Sigmoid colon (tissue), 7 donors: ENCODE measurements at places on chromosomes 16 and 17. TPM values are rescaled to one million over a fixed set of nuclear protein-coding genes. Genes with fewer than 3 reads are reported as not detected.

SLC35G6 gene
- not detected for total RNA-seq

RNF43 gene
- total RNA-seq = 0.33 TPM

GHDC gene
- 45.4 TPM for total RNA-seq

DNA sequence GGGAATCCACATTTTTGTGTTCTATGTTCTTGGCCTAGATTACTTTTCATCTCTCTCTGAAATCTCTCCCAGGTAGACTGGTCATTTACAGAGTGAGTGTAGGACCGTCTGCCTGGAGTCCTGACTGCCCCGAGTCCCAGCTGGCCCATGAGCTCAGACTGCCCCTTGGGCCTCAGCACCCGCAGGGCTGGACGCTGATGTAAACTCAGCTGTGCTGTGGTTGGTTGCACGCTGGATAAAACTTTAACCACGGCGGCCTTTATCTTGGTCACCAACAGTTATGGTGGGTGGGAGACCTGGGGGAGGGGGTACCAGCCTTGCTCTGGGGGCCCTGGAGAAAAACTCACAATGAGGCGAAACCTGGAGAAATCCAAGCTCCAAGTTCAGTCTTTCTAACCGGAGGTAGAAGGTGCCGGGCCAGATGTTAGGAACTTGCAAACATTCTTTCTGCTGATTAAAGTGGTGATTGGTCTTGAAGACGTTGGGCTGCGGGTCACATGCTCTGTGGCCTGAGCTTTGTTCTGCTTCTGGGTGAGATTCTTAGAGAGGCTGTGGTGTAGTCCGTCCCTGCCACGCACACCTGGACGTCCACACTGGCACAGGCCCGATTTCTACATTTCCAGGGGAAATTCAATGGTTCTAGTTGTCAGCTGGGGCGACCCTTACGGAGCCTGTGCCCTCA is 6.9 kb downstream of the METRNL start:
- no peak for DNase-seq

DNA sequence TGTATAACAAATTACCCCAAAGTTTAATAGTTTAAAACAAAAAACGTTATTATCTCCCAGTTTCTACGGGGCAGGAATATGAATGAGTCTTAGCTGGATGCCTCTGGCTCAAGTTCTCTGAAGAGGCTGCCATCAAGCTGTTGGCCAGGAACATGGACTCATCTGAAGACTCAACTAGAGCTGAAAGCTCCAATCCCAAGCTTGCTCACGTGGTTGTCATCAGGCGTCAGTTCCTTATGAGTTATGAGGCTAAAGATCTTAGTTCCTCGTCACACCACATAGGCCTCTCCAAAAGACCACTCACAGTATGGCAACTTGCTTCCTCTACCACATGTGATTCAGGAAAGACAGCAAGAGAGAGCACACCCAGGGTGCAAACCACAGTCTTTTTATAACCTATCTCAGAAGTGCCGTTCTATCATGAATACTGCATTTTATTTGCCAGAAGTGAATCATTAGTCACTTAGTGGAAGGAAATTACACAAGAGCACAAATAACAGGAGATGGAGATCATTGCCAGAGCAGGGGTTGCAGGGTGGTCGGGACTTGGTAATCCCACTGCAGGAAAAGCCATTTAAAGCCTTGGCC is 48.7 kb upstream of the NLK start:
- DNase-seq = no peak

- DNase-seq = peak; percentile 35
These were observed 3.7 kb upstream of the DNASE1 start for GRCh38 chr16:3650631-3651265.

GRCh38 chr17:66347661-66348514 is 45.5 kb downstream of the PRKCA start:
- no peak for DNase-seq

GRCh38 chr17:33560165-33560564 is 267.1 kb upstream of the ASIC2 start:
- DNase-seq = no peak

GRCh38 chr16:70665806-70666735 is 19.7 kb downstream of the IL34 start:
- peak; percentile 64 for DNase-seq

DNA sequence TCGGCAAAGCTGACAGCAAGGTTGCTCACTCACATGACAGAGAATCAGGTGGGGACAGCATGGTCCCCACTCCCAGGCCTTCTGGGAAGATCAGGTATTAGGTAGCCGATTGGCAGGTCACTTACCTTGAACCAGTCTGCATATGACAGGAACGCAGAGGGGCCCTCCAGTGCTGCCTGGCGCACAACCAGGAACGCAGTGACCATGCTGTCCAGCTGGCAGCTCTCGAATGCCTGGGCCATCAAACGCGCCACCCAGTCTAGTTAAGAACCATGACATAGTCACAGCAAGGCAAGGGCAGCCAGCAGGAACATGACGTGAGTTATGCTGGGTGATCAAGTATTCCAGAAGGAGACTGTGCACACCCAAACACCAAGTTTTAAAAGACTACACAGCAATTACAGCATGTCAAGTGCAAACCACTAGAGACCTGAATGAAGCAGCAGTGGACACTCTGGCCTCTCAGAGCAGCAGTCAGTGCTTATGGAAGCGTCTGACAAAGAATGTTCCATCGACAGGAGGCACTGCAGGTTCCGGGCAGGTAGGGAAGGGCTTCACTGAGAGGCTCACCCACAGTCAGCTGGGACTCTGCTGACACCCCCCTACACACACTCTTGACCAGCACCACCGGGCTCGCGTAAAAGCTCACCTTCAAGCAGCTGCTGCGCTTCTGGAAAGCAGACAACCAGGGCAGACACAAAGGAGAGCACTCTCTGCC is 25.0 kb downstream of the FANCA start:
- DNase-seq = no peak

GRCh38 chr16:68917541-68917940 is 74.2 kb downstream of the TANGO6 start:
- no peak for DNase-seq

DNA sequence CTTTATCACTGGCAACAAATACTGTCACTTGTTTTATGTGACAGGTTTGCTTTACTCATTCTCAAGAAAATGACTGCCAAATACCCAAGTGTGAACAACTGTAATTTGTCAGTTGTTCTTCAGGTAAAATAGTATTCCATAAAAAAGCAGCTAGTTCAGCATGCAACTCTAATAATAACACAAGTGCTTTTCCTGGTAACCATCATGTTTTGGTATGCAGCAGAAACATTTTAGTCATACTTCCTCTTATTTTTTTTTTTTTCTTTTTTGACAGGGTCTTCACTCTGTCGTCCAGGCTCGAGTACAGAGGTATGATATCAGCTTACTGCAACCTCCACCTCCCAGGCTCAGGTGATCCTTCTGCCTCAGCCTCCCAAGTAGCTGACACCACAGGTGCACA is 4.6 kb downstream of the TERF2 start:
- DNase-seq = no peak

GRCh38 chr17:67772679-67773078 is 52.6 kb upstream of the BPTF start:
- no peak for DNase-seq

DNA sequence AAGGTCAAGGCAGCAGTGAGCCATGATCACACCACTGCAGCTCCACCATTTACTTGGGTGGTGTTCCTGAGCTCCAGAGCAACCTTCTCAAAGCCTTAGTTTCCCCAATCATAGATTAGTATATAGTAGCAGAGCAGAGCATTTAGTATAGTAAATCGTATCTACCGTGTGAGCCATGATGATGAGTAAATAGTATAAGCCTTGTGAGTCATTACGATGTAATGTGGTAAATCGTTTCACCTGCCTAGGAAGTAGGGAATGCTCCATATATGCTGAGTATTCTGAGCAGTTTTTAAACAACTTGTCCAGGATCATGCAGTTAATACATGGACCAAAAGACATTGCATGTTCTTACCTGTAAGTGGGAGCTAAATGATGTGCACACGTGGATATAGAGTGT is 66.4 kb downstream of the SCNN1B start:
- DNase-seq = no peak

- no peak for DNase-seq
These were observed 24.9 kb upstream of the RHBDL3 start for GRCh38 chr17:32240750-32241149.

GRCh38 chr17:33942414-33942813 is 312.7 kb upstream of the CCL2 start:
- no peak for DNase-seq

GRCh38 chr16:50538411-50539052 is 9.7 kb upstream of the NKD1 start:
- no peak for DNase-seq

DNA sequence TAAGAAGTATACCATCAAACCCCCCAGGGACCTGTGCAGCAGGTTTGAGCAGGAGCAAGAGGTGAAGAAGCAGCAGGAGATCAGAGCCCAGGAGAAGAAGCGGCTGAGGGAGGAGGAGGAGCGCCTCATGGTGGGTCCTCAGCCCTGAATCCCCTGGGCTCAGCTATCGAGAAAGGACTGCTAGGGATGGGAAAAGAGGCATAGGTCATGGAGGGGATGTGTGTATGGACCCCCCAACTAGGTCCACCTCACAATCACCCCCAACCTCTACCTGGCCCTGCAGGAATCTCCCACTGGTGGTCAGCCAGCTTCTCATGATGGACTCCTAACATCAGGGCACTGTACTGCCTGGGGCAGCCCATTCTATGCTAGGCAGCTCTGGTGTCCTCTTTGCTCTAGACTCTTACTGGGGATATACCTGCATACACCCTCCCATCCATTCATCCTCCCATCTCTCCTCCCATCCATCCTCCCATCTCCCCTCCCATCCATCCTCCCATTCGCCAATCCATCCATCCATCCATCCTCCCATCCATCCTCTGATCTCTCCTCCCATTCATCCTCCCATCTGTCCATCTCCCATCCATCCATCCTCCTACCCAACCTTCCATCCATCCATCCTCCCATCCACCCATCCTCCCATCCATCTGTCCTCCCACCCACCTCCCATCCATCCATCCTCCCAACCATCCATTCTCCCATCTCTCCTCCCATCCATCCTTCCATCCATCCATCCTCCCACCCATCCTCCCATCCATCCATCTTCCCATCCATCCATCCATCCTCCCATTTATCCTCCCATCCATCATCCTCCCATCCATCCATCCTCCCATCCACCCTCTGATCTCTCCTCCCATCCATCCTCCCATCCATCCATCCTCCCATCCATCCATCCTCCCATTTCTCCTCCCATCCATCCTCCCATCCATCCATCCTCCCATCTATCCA is 10.6 kb downstream of the DRC7 start:
- peak; percentile 29 for DNase-seq

GRCh38 chr16:81321039-81321438 is 6.3 kb downstream of the GAN start:
- DNase-seq = no peak

DNA sequence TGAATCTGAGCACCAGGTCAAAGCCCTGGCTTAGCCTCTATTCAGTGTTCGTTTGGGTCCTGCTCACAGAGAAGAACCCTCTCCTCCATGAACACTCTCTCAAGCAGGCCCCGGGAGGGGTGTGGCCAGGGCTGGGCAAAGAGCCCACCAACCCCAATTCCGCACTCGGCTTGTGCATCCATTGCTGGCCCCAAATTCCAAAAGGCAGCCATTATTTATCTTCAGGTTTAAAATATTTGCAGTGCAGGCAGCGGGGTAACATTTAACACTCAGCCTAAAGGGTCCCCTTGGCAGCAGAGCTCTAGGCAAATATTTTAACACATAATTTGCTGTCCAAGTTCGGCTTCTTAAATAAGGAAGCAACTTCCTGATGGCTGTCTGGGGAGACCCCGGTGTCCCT is 115.7 kb downstream of the ZNF423 start:
- no peak for DNase-seq

DNA sequence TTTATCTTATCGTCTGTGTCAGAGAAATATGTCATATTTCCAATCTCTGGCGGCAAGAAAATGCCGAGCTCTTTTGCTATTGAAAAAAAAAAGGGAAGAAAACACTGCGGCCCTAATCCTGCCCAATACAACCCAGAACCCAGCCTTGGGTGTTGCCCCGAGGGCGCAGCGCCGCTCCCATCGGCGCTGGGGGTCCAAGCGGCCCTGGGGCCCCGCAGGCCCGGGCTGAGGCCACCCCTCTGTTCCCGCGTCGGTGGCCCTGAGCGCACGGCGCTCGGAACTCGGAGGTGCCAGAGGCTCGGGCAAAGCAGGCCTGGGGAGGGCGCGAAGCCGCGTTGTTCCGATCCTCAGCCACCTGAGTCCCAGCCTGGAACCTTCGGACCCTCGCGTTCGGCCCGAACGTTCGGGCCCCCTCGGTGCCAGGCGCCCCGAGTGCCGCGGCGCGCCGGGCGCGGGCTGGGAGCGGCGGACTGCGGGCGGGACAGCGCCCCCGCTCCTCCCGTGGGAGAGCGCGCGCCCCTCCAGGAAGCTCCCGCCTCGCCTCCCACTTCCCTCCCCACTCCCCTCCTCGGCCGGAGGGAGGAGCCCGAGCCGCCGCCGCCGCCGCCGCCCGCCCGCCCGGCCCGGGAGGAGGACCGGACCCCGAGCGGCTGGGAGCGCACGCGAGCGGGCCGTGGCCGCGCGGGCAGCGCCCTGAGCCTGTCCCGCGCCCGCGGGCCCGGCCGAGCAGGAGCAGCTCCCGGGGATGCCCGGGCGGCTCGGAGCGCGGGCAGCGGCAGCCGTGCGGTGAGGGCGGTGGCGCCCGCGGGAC is at the start of gene CPNE2:
CPNE2 (plus strand) TSS at position 609 of the 811 bp plus-strand sequence. CDS start 18,160 bp downstream, outside the sequence.
- peak; percentile 88 for DNase-seq

- DNase-seq = no peak
These were observed 242.3 kb upstream of the TBX2 start for GRCh38 chr17:61157246-61157886.

GRCh38 chr17:2111691-2112090 is 56.8 kb downstream of the HIC1 start:
- DNase-seq = no peak

GRCh38 chr16:27475561-27475960 is 73.6 kb downstream of the IL21R start:
- DNase-seq = no peak

GRCh38 chr16:57049678-57050077 is 42.7 kb upstream of the CPNE2 start:
- DNase-seq = no peak

GRCh38 chr16:23504453-23505179 is 5.7 kb downstream of the GGA2 start:
- DNase-seq = peak; percentile 76

DNA sequence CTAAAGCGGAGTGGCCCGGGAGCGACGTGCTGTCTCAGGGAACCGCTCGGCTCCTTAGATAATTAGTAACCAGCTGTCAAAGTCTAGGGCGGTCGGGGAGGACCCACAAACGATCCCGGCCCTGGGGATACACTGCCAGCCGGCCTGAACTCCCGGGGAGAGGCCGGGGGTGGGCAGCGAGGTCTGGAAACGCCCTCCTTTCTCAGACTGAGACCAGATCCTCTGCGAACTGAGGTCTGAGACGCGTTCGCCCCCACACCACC is 1.3 kb downstream of the HNF1B start:
- DNase-seq = no peak

- no peak for DNase-seq
These were observed 39.2 kb downstream of the GPATCH8 start for GRCh38 chr17:44464037-44464436.

DNA sequence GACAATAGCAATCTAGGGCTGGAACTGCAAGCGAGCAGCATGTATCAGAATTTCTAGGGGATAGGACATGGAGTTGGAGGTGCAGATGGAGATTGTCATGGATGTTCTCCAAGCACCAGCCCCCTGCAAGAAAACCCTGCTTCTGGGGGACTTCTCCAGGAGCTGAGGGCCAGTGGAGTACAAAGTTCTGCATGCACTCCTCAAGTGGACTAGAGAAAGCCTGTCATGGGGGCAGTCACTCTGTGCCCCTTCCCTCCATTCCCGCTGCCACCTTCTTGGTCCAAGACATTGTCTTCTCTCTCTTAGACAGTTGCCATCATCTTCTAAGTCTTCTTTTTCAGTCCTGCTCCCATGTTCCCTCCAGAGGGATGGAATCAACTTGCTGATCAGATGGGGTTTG is 87.9 kb downstream of the AIPL1 start:
- DNase-seq = no peak
